ENCODE measurements at places on chromosomes 13 and 19.
A peak's percentile ranks its signal among the peaks of the same experiment; 100 is the strongest.

DNA sequence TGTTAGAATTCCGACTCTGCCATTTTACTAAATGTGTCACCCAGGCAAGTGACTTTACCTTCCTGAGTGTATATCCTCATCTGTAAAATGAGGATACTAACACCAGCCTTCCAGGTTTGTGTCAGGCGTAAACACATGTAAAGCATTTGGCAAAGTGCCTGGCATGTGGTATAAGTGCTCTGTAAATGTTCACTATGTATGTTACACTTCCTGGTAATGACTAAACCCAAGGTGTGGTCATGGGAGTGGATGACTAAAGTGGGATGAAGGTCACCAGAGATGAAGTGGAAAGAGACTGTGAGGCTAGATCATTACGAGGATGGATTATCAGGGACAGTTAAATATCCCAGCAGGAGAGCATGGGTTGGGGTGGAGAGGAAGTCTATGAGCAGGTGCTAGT is 25.6 kb downstream of the DEDD2 start:
- DNase-seq: no peak

GRCh38 chr13:27011661-27012060 is 159.9 kb downstream of the USP12 start:
- DNase-seq: no peak

DNA sequence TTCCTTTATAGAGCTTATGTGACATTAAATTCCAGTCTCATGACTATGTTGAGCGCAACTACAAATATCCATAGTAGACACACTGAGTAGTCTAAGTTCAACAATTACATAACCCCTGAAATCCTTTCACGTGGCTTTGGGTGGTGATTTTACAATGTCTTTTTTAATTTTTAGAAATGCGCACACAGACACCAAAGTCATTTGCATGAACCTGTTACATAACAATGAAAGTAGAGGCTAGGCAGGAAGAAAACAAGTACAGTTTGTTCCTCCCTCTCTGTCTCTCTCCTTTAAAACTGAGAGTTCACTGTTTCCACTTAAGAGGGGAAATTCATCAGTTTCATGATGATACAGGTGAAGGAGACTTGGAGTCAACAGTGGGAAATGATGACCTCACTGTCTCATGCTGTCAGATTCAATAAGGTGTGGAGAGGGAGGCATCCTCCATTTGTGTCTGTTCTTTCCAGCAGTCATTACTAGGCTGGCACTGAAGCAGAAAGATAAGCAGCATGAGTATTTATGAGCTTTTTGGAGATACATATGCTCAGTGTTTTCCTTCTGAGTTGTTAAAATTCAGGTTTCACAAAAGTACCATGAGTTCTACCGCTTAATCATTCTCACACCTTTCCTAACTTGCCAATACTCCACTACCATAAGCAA is 201.8 kb downstream of the LHFPL6 start:
- DNase-seq: no peak

DNA sequence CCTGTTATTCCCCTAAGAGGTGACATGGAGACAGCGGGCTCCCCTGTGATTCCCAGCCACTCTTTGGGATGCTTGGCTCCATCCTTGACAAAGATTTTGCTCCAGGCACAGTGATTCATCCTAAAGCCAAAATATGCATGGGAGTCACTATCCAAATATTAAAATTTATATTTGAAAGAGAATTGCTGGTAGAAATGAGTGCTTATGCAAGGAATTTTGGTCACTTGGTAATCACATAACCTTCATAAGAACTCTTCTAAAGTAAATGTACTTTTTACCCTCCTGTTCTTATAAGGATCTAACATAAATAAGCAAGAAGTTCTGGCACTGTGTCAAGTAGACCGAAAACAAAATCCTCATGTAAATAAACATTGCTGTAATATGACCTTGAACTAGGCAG is 385.8 kb downstream of the ITGBL1 start:
- DNase-seq: no peak

GRCh38 chr19:14048443-14049153 is 13.3 kb downstream of the PALM3 start:
- DNase-seq: peak; percentile 22
